Cortex of kidney (tissue), 1 donor: ENCODE measurements at places on chromosomes 7 and 10.

GRCh38 chr10:78432583-78432982, 398.9 kb downstream of the RPS24 start:
- DNase-seq: no peak

- no peak for DNase-seq
Observed at GRCh38 chr10:76558996-76559891, 1078.4 kb downstream of the KCNMA1 start.

DNA sequence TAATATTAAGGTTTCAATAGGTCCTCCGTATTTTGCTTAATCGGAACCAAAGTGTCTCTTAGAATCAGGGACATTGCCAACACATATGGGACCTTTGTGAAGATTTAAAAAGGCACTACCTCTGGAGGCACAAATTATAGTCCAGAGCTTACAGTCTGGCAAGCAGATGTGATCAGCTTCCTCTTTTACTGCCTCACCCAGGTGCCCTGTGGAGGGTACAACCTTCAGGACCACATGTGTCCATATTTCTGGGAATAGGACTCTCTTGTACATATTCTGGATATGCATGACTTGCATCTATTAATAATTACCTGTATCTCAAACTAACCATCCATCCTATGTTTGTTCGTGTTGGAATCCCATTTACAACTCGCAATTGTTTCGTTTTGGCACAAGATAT, 60.0 kb downstream of the HGF start:
- DNase-seq: no peak

DNA sequence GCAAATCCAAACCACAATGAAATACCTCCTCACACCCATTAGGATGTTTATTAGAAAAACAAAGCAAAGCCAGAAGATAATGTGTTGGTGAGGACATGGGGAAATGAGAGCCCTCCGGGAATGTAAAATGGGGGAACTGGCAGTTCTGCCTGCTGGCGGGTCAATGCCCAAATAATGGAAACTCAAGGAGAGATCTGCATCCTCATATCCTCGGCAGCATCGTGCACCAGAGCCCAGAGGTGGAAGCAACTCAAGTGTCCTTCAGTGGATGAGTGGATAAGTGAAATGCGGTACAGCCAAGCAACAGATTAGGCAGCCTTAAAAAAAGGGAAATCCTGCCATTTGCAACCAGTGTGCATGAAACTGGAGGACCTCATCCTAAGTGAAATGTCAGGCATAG, 325.2 kb downstream of the WDR37 start:
- no peak for DNase-seq

DNA sequence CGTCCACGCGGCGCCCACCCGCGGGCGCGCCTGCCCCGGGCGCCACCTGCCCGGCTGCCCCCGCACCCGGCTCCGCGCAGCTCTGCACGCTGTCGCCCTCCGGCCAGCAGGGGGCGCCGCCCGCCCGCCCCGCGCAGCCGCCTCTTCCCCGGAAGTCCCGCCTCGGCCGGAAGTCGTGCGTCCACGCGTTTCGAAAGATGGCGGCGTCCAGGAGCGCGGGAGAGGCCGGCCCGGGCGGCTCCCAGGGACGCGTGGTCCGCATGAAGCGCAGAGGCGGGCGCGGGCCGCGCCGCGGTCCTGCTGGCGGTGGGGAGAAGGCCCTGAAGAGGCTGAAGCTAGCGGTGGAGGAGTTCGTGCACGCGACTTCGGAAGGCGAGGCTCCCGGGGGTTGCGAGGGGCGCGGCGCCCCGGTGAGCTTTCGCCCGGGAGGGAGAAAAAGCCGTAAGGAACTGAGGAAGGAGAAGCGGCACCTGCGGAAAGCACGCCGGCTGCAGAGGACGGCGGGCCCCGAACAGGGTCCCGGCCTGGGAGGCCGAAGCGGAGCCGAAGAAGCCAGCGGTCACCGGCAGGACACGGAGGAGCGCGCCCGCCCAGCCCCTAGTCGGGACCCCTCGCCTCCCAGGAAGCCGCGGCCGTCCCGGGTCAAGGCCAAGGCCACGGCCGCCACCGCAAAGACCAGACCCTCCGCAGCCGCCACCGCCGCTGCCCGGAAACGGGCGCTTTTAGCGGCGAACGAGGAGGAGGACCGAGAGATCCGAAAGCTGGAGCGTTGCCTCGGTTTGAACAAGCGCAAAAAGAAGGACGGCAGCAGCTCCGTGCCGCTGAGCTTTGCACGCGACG, at the start of gene NOM1:
TSS of gene NOM1 (plus strand) at position 172 of the 840 bp plus-strand sequence. CDS start at position 198, 26 bp downstream.
- DNase-seq: no peak

DNA sequence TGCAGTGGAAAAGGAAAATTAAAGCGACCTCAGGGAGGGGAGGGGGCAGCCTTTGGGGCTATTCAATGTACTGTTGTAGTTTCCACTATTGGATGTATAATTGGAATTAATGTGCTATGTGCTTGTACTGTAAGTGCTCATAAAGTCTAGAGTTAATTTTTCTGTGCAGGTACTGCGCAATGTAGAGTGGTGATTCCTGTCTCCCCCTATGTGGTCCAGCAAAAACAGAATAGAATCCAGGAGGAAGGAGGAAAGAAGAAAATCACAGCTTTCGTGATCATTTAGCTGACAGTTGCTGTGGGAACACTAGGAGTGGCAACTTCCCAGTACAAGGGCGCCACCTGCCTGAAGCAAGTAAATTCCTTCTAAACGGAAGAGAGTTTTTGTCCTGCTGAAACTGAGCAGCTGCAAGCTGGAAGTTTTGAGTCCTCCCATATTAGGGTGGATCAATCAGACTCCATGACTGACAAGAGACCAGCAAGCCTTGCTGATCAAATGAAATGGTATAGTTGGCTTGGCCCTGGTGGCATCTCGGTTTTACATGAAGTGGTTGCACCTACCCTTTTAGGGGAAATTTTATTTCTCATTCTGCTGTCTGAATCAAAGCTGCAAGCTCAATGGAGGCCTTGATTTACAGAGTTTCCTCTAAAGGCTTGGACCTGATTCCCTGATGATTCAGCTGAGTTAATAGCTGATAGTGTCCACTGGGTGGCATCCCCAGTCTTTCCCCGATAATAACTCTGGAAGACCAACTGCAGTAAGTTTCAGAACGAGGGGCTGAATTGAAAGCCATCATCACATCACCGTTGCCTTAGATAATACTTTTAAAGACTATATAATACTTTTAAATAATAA, 299.8 kb downstream of the HGF start:
- no peak for DNase-seq

- no peak for DNase-seq
Observed at GRCh38 chr7:27154901-27155815, 1.3 kb downstream of the HOXA7 start.

GRCh38 chr7:7017707-7018280, 164.6 kb upstream of the C1GALT1 start:
- DNase-seq: no peak

DNA sequence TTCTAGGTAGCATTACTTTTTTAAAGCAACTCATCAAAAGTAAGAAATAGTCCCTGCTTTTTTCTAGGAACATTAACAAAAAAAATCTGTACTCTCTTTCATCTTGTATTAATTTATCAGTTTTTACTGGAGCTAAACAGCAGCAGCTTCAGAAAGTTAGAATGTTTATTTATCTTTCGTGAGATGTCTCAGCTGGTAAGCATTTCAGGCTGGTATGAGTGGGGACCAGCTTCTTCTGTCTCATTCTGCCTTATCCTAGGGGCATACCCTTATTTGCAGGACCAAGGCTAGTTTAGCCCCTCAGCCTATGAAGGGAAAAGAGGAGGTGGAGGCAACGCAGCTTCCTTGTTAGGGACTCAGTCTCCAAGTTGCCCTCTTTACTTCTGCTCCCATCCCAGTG, 35.1 kb downstream of the LANCL2 start:
- DNase-seq: no peak

DNA sequence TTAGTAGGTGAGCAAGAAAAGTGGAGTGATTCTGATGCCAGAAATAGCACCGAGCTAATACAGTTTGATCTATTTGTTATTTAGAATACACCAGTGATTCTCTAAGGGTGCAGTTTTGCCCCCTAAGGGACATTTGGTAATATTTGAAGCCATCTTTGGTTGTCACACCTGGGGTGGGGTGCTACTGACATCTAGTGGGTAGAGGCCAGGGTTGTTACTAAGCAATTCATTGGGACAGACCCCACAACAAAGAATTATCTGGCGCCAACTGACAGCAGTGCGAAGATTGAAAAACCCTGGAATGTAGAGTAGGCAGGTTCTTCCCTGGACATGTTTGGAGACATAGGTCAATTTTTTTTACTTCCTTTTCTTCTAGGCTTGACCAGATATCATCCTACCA, 14.6 kb downstream of the PALS2 start:
- DNase-seq: no peak

- DNase-seq: no peak
Observed at GRCh38 chr10:92972066-92972870, 88.3 kb upstream of the CYP26C1 start.

DNA sequence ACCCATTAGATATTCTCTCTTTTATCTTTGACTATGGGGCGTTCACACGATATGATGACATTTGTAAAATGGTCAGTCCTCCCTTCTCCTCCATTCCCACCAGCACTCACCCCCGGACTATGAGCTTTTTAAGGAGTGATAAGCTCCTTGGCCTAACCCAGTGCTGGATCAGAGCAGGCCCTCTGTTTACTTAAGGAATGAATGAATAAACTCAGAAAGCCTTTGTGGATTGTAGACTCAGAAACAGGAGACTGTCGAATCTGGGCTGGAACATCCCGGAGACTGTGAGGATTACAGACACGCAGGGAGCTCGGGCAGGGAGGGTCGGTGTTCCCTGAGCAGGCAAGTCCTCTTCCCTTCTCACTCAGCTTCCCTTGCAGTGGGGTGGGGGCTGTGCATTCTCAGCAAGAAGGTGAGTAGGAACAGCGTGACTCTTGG, 6.8 kb upstream of the ZCCHC24 start:
- no peak for DNase-seq

DNA sequence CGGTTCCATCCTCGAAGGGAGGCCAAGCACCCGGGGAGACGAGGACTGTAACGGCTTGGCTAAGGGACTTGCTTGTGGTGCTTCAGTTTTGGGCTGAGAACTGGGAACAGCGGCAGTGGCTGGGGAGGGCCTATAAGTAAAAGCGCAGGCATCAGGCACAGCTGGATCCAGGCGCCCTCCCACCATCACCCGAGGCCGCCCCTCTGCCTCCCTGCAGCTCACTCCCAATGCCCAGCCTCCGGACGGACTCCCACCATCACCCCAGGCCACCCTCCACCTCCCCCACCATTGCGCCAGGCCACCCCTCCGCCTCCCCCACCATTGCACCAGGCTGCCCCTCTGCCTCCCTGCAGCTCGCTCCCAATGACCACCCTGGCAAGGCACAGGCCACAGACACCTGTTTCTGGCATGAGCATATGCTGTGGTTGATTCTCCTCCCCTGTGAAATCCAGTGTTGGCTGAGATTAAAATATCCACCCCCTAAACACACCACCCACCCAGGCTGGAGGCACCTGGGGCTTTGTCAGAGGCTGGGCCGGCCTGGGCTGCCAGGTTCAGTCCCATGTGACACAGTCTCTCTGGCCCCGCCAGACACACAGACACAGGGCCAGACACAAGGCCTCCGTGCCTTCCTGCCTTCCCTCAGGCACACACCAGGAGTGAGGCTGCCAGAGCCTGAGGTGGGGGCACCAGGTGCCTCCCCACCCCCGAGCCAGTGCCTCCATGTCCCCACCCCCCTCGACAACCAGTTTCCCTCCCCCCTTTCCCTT, 16.7 kb downstream of the MICALL2 start:
- DNase-seq: no peak

DNA sequence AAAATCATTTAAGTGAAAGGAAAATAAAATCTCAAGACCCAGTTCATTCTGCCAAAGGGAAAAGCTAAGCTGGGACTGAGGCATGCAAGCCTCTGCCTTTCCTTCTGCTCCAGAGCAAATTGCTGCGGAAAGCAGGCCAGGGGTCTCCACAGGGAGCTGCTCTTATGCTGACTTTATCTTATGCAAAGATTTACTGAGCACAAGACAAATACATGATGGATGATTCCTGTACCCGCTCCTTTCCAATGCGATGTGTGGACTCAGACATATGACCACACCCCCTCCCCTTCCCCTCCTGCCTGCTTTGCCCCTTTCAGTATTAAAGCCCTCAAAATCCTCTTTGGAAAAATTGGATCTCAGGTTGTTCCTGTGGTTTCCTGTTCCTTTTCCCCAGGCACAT, 74.2 kb upstream of the INSIG1 start:
- DNase-seq: no peak

DNA sequence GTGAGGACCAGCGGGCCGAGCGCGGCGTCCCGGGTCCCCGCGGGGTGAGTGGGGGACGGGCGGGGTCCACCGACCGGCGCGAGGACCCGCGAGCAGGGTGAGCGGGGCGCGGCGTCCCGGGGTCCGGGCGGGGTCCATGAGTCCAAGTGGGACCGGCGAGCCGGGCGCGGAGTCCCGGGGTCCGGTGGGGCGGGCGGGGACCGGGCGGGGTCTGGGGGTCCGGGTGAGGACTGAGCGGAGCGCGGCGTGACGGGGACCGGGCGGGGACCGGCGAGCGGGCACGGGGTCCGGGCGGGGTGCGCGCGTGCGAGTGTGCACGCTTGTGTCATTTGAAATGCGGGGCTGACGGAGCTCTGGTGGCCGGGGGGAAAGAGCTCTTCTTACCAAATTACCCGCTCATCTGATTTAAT, 765 bp downstream of the CELF2 start:
- no peak for DNase-seq

- DNase-seq: no peak
Observed at GRCh38 chr7:84088802-84089201, 105.8 kb downstream of the SEMA3A start.

- DNase-seq: no peak
Observed at GRCh38 chr7:17234030-17234397, 64.4 kb upstream of the AHR start.

DNA sequence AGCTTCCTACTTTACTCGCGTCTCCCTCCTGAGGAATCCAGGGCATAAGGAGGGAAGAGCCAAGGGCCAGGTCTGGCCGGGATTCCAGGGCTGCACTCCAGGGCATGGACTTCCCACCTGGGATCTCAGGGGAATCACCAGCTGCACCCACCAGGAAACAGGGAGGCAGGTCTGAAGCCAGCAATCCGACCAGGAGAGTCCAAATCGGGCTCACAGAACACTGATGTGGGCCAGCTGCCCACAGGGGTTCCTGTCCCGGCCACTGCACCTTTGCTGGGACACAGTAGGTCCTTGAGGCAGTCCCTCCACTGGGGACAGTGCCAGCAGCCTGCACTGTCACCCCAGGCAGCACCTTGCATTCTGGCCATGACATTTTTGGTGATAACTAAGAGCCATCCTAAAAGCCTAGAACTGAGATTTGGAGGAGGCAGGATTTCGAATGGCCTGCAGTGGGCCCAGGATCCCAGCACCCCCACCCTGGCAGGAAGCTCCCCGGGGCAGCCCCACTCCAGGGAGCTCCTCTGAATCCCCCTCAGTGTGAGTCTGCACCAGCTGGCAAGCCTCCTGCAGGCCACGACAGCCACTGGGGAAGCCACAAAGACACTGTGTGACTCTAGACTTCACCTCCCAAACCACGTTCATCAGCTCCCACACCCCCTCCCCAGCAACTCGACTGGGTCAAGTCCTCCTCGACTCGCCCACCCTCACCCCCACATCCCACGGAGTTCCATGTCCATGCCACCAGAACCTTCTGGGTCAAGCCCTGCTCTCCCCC, 71.5 kb upstream of the PPP2R2D start:
- no peak for DNase-seq
